ENCODE measurements at places on chromosomes 16 and 17.

- DNase-seq: no peak
These were observed 44.6 kb downstream of the MARVELD3 start for GRCh38 chr16:71670537-71670936.

GRCh38 chr16:1003391-1004347 lies 22.1 kb downstream of the SOX8 start:
- DNase-seq: peak; percentile 71

DNA sequence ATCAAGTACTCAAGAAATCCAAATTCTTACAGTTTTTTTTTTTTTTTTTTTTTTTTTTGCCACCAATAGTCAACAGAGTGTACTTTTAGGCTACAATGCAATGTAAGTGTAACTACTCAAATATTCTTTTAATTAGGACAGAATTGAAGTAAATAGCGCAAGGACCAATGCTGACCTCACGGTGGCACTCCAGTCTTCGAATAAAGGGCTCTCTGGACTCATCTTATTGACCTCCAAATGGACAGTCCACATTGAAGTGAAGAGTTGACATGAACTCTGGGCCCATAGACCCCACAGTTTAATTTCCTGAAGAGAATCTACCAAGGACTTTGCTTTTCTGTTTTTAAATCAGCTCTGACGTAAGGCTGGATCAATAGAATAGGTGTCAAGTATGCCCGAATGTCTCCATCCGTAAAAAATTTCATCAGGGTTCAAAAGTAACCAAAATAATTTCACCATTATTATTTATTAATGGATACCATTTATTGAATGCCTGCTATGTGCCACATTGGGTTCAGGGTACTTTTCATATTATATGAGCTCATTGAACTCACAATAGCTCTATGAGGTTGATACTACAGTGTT lies 7.3 kb upstream of the DDX52 start:
- DNase-seq: no peak

- DNase-seq: no peak
These were observed 22.3 kb downstream of the CAPNS2 start for GRCh38 chr16:55588799-55589198.

DNA sequence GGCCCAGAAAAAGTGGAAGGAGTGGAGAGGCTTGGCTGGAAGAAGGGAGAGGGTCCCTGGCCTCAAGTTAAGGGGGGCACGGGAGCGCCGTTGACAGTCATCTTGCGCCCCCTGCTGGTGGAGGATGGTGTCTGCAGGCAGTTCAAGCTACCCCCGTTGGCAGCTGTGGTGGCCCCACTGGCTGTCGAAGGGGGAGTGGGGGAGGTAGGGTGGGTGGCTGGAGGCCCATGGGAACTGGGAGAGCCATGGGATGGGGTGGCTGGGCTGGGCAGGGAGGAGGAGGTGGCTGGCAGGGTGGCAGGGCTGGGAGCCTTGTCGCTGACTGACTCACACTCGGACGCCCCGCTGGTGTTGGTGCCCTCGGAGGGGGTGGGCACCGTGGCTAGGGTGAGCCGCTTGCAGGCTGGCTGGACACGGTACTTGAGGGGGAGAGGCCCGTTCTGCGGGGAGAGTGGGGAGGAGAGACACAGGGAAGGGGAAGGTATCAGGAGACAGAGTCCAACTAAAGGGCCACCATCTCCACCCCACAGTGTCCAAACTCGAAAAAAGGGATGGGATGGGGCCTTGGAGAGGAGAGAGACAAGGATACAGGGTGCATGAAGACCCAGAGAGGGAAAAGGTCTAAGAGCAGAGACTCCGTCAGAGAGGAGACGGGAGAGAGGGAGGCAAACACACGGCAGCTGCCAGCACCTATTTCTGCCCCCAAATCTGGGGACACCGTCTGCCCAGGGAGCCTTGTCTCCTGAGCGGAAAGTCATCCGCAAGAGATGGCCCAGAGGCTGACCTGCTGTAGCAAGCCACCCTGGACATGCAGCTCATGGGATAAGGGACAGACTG lies 5.2 kb downstream of the CISD3 start:
- peak; percentile 87 for DNase-seq

Data from stimulated activated naive CD8-positive, alpha-beta T cell treated with anti-CD3 and anti-CD28 coated beads, Interleukin-15, Interleukin-2, amounts not matched to agents 100 U/mL and 50 U/mL, for 24 hours (primary cell).